Stimulated activated CD8-positive, alpha-beta memory T cell treated with anti-CD3 and anti-CD28 coated beads, Interleukin-15, amount 100 ng/mL, for 48 hours (primary cell): ENCODE measurements at places on chromosomes 5 and 9.

DNA sequence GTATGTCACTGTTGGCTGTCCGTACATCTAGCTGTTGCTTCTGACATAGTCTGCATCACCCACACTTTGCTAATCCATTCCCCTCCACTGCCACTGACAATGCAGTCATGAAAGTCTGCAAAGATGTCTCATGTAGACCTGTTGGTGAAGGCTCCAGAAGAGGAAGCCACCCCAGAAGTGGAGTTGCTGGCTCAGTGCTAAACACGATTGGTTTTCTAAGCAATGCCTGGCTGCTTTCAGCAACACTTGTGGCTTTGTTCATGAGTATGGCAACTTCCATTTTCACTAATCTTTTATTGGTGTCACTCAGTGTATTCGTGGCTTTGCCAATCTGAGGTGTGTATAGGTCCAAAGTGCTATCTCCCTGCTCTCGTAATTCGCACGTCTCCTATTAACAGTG lies 288.1 kb downstream of the GADD45G start:
- DNase-seq, result no peak

DNA sequence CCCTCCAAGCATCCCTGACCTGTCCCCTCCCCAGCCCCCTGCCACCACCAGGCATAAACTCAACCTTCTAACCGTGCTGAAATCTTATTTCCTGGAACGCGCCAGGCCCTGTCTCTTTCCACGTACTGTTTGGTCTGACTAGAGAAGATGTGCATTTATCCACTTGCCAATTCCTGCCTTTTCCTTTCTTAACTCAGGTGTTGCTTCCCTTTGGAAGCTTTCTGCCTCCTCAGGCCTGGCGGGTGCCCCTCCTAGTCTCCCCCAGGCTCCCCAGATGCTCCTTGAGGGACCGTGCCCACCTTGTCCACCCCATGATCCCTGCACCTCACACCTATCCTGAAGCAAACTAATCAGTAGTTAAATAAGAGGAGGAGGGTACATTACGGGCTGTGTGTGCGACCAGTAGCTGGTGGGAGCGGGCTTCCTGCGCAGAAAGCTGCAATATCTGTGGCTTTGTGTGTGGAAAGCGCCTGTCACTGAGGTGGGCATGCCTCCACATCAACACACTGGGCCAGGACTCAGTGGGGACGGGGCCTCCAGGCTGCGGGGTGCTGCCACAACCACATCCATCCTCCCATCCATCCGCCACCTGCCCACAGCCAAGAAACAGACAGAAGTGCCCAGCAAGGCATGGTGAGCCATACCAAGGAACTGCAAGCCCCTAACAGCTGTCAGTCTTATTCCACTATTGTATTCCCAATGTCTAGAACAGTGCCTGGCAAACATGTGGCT lies 73.5 kb downstream of the COL23A1 start:
- DNase-seq, result no peak

DNA sequence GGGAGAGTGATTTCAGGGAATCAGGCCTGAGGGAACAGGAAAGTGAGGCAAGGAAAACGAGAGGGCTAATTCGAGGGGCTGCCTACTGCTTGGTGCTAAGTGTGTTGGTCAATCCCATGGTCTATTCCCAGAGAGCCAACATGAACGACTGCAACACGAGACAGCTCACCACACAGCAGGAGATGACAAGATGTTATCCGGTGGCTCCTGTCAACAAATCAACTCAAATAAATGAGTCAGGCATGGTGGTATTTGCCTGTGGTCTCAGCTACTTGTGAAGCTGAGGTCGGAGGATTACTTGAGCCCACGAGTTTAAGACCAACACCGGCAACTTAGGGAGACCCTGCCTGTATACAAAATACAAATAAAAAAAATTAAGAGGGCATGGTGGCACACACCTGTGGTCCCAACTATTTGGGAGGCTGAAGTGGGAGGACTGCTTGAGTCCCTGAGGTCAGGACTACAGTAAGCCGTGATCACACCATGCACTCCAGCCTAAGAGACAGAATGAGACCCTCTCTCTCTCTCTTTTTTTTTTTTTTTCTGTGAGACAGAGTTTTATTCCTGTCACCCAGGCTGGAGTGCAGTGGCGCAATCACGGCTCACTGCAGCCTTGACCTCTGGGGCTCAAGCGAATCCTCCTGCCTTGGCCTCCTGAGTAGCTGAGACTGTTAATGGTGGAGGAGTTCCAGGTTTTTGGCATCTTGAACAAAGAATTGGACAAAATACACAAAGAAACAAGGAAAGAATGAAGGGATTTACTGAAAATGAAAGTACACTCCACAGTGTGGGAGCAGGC lies 9.0 kb upstream of the FAF2 start:
- no peak for DNase-seq

DNA sequence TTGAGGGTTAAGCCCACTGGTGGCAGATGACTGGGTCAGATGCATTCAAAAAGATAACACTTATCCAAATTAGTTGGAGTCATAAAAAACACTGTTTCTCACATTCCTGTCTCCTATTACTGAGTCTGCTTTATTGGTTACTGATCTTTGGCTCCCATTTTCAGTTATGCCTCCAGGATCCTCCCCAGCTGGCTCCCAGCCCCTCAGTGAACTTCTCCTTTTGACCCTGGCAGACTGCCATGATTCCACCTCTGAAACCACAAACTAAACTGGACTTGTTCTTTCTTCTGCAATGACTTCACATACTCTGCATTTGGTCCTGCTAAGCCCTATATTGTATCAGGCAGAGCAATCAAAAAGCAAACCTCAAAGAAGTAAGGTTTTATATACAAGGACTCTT lies 860.8 kb upstream of the DMAC1 start:
- DNase-seq, result no peak

DNA sequence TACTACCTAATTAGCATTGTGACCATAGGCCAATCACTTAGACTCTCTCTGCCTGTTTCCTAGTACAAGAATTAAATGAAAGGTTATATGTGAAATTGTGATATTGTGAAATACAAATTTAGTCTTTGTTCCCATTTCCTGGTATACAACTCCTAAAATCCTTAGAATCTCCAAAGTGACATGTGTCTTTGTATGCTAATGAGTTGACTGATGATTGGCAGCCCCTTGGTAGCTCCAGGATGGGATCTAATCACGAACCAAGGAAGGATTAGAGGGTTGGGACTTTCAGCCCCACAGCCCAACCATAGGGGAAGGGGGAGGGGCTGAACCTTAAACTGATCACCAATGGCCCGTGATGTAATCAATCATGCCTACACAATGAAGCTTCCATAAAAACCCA lies 31.6 kb downstream of the ATP6V0E1 start:
- no peak for DNase-seq

DNA sequence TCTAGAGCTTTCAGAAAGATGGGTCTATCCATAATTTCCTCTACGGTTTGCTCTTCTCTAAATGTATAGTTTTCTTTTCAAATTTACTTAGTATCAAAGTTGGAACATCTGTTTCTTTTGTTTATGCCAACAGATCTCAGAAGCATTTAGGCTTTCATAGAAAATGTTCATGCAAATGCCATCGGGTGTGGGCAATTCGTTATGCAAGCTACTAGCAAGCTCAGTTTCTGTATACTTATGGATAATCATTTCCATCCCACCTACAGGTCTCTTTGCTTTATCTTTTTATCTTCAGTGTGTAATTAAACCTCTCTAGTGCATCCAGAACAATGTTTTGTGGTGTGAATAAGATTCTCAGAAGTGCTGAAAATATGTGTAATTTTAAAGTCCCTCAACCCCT lies 59.9 kb downstream of the NUDT12 start:
- no peak for DNase-seq

GRCh38 chr9:127491516-127491915 lies 40.2 kb downstream of the LRSAM1 start:
- no peak for DNase-seq

GRCh38 chr5:97601651-97602050 lies 418.6 kb upstream of the RIOK2 start:
- no peak for DNase-seq

GRCh38 chr9:108259917-108260675 lies 595.7 kb downstream of the ACTL7B start:
- no peak for DNase-seq

DNA sequence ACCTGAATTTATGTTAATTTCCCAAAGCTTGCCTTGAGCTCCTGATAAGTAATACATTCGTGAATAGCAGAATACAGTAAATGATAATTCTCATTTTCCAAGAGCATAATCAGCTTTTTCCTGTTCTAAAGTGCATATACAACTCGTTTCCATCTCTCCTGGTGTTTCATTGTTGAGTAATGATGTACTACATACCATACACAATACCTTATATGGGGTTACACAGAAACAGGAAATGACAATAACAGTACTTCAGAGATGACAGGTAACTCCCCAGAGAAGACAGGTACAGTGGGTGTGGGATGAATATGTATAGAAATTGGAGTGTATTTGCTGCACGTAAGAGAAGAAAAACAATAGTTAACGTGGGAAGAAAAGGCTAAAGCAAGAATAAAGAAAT lies 287.1 kb downstream of the TENT4A start:
- no peak for DNase-seq

GRCh38 chr5:144812763-144813162 lies 642.1 kb downstream of the KCTD16 start:
- DNase-seq, result no peak

GRCh38 chr9:80571953-80572352 lies 1000.2 kb downstream of the TLE4 start:
- no peak for DNase-seq

- peak; percentile 45 for DNase-seq
Observed at GRCh38 chr5:157603333-157604190, 28.0 kb upstream of the ADAM19 start.

GRCh38 chr5:77952636-77953212 lies 176.6 kb upstream of the TBCA start:
- DNase-seq, result no peak

DNA sequence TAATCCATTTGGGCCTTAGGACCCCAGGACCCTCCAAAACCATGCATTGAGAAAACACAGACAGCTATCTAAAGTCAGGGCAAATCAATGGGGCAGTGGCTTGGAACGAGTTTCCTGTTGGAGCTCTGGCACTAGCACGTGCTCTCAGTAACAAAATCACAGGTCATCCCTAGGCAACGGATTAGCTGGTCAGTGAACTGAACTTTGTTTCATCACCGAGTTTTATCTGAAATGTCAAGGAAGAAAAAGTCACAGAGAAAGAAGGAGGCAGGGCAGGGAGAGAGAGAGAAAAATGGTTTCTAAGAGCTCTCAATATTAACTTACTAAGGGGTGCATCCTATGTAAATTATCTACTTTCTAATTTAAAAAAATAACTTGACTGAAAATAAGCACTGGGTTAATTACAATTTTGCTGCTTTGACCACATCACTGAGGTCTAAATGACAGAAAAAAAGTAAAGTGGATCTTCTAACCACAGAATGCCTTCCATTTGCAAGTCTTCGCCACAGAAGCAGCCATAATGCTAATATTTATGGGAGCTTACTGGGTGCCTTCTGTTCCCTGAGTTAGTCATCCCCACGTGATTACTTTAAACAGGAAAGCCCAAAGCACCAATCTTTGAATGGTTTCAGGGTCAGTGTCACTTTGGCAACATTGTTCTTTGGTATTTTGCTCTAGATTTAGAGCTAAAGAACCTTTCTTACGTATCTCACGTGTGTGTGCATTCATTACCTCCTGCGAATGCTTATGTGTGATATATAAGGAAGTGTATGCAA lies 503.9 kb downstream of the RASEF start:
- no peak for DNase-seq

- DNase-seq, result no peak
Observed at GRCh38 chr9:69932901-69933300, 110.7 kb upstream of the MAMDC2 start.

DNA sequence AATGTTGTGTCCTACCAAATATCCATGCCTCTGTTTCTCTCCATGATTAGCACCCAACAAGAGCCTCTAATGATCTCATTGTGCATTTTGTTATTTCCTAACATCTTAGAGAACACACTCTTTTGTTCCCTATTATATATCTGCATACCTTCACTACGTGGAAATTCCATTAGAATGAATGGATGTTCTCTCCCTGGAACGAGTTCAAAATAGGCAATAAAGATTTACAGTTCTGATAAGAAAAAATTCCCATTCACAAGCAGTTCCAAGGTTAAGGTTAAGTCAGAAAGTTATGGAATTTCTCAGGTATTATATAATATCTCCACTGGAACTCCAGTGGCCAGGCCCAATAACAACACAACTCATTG lies 83.7 kb downstream of the TRPM6 start:
- DNase-seq, result no peak

DNA sequence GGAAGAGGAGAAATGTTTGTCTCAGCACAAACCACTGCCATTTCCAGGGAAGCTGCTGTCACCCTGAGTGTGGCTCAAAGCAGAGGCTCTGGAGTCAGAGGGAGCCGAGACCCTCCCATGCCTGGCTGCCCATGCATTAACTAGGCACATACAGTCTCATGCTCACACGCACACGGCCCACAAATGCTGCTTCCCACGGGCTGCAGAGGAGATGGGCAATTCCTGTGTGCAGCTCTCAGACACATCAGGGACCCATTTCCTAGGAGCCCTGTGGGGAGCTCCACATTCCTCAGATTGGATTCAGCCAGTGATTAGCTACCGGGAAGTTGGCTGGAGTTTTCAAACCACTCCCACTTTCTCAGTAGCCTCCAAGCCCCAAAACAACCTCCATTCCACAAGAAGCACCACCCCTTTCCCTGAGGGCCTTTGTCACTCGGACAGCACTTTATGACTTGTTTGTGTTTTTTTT lies 9.1 kb upstream of the PTGES start:
- no peak for DNase-seq

- no peak for DNase-seq
Observed at GRCh38 chr5:73022471-73023169, 66.8 kb downstream of the FCHO2 start.

GRCh38 chr9:75582870-75583269 lies 307.6 kb upstream of the PCSK5 start:
- no peak for DNase-seq
